ENCODE measurements at places on chromosomes 4 and X. TPM values are rescaled to one million over a fixed set of nuclear protein-coding genes. Genes with fewer than 3 reads are reported as not detected.

- no peak for DNase-seq
Observed at GRCh38 chrX:45348296-45348695, 147.6 kb upstream of the DIPK2B start.

IRS4 gene
- not detected for total RNA-seq

- DNase-seq: no peak
Observed at GRCh38 chrX:35098419-35098818, 155.8 kb downstream of the FAM47B start.

CENPU gene
- total RNA-seq: 19.5 TPM

DNA sequence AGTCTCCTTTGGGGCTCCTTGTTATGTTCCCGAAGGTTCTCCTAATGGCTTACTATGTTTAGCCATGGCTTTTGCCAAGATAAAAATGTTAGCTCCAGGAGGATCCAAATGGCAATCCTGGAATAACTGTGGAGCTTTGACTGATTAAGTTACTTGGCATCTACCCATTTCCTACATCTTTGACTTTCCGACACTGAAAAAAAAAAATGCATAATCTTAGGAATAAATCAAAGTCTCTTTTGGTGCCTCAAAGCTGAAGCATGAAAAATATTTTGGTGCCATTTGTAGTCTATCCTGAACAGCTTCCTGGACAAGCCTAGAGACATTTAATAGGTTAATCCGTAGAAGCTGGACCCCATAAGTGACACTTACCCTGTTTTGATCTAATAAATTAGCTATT is 191.7 kb downstream of the PALLD start:
- DNase-seq: no peak

TIMM17B gene
- 46.0 TPM for total RNA-seq

PLP1 gene
- total RNA-seq: 3.7 TPM

GRCh38 chr4:43763029-43763610 is 685.5 kb downstream of the KCTD8 start:
- no peak for DNase-seq

- no peak for DNase-seq
Observed at GRCh38 chr4:7161721-7162214, 30.6 kb upstream of the SORCS2 start.

DNA sequence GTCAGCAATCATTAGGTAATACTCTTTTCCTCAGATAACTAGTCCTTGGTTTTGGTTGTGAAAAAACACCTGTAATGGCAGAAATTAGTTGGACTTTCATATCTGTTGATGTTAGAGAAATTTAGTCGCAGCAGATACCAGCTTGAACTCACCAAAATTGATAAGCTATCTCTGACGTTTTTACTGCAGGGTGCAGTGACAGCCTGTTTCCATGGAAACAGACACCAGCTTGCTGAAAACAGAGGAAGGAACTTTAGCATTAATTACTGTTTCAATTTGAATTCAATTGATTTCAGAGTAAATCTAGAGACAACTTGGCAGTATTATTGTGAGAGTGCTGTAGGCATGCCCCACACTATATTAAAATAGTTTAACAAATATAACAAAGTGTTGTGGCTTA is 246.5 kb downstream of the PPP1R2C start:
- DNase-seq: no peak

SPANXA2 gene
- total RNA-seq: not detected

DNA sequence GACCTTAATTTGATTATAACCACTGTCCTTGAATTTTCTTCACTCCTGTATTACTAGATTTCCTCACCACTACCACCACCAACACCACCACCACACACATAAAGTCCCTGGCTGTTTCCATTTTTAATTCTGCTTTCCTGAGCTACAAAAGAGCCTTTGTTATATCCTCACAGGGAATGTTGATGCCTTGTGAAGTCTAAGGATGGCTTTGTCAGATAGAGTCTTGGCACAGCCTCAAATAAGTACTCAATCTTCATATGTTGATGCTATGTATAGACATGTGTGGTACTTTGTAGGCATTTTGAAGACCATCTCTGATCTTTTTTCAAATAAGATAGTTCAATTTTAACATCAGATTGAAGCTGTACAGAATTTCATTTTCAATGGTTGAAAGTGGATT is 1016.7 kb upstream of the LCORL start:
- DNase-seq: no peak

GRCh38 chrX:64427787-64428186 is 32.5 kb upstream of the MTMR8 start:
- no peak for DNase-seq
